Frontal cortex (tissue), 4 donors: ENCODE measurements at places on chromosomes 12 and 14.
A peak's percentile ranks its signal among the peaks of the same experiment; 100 is the strongest.

- no peak for DNase-seq
Observed at GRCh38 chr12:50066402-50066801, 9.0 kb downstream of the ASIC1 start.

DNA sequence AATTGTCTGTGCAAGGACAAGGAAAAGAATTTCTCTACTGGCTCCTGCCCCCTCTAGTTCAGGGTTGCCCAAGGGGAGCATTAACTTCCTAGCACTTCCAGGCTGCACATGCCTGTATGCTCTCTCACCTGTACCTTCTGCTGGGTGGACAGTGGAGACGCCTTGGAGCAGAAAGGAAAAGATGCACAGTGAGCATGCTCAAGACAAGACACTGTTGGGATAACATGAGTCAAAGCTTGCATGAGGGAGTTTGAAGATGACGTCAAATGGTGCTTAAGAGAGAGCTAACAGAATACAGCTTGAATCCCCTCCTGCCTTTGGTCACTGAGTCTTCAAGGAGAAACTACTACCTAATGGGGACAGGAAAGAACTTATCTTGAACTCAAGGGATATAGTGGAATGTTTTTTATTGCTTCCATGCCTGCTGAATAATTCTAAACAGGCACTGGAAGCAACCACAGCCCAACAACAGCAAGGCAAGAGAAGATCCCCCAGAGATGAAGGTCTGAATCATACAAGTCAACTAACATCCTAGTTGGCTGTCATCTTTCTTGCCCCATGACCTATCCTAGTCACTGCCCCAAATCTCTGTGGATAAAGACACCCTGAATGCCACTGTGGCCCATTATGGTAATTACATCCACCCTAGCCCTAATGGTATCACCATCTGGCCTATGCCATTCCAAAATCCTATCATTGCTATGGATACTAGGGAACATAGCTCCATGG is 23.5 kb downstream of the RPS6KA5 start:
- no peak for DNase-seq

DNA sequence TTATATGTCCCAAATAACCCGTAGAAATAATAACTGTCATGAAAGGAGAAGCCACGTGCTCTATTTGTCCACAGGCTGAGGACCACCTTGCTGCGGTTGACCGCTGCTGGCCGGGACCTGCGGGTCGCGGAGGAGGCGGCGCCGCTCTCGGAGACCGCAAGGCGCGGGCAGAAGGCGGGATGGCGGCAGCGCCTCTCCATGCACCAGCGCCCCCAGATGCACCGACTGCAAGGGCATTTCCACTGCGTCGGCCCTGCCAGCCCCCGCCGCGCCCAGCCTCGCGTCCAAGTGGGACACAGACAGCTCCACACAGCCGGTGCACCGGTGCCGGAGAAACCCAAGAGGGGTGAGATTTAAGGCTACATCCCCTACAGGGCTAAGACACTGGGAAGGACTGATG is 21.0 kb downstream of the RPGRIP1 start:
- DNase-seq, result peak; percentile 51

- no peak for DNase-seq
Observed at GRCh38 chr12:68344126-68344525, 12.0 kb upstream of the MDM1 start.

DNA sequence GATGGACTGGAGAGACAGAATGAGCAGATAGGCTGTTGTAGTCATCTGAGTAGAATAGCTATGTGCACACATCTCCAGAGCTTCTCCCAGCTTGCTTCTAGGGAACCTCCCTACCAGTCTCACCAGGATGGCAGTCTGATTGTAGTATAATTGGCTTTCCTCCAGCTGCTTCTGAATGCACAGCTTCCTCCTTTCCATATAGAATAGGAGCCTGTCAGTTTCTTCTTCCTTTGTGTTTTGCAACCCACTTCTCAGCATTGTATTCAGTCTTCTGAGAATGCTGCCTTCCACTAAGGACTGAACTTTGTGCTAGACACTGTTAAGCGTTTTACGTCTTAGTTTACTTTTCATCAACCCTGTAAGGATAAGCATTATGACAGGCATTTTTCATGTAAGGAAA is 2.2 kb upstream of the CSAD start:
- no peak for DNase-seq

DNA sequence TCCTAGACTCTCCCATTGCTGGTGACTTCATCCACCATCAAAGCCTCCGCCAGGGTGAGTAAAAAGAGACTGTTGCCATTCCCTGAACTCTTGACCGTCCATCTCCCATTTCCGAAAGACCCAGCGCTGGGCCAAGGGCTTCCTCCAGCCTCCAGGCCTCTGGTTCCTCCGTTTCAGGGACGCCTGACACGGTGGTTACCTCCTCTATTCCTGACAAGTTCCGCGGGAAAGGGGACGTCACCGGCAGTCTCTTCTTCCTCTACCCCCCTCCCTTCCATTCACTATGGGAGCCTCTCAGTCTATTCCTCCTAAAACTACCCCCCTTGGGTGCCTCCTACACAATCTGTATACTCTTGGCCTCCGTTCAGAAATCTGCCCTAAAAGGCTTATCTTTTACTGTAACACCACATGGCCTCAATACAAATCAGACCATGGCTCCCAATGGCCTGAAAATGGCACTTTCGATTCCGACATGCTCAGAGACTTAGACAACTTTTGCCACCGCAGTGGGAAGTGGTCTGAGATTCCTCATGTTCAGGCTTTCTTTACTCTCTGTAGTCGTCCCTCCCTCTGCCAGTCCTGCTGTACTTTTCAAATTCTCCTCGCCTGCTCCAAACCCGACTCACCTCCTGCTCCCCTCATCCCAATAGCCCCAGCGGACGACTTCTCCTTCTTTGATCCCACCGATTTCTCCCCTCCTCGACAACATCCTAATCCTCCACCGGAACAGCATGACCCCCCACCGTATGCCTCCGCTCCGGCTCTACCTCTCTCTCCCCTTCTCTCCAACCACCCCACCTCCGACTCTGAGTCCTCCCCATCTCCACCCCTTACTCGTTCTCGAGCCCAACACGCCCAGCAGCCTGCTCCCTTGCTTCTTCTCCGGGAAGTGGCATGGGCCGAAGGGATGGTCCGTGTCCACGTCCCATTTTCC is 70.4 kb downstream of the MOK start:
- no peak for DNase-seq

- DNase-seq, result no peak
Observed at GRCh38 chr14:69357544-69358200, 40.4 kb downstream of the ERH start.

- no peak for DNase-seq
Observed at GRCh38 chr12:96314723-96315122, 85.5 kb downstream of the CDK17 start.

DNA sequence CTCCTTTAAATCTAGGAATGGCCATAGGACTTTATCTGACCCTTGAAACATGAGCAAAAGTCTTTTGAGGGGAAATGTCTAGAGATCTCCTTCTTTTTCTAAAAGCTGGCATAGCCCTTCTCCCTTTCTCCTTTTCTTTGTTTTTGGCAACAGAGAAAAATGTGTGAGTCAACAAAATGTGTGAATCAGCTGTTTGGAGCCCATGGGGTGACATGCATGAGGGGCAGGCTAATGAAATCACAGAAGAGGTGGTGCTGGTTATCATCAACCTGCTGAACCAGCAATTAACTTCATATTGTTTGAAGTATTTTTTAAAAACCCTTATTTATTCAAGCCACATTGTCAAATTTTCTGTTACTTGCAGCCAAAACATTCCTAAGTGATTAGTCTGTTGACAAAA is 132.3 kb downstream of the CCDC59 start:
- DNase-seq, result no peak

DNA sequence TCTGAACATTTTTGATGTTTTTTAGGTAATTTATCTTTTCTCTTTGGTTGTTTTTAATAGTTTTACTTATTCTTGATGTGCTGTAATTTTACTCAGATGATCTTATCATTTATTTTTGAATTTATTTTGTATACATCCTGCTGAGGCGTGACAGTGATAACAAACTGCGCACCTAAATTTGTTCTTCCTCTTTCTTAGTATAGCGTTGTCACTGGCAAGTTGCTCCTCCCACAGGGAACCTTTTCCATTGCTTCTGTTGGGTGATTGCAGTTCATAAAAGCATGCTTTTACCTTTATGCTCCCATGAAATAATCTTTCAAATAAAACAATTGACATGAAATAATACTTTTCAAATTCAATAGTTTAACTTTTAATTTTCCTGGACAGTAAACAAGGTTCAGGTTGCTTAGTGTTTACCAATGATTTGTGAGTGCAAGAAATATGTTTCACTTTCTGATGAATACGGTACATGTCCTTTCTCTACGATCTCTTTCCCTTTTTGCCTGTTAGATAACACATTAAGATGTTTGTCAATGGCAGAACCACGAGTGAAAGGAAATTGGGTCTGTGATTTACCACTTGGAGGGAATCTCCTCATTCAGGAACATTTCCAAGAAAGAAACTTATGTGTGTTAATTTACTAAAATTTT is 223.3 kb downstream of the CCDC91 start:
- DNase-seq, result no peak

DNA sequence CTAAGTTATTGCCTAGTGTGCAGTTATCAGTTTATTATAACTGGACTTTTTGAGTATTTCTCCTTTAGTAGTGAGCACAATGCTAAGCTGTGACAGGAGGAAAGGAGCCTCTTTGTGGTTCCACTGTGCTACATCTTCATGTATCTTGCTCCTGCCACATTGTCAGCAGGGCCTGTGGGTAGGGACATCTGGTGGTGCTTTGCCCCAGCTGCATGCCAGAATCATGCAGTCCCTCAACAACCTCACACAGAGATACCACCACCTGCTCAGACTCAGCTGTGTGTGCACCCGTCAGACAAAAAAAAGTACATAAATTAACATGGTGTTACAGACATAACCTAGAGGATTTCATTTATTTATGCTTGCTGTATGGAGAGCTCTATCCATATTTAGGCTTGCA is 51.1 kb downstream of the MIS18BP1 start:
- DNase-seq, result no peak

GRCh38 chr12:54301428-54302048 is 723 bp upstream of the NFE2 start:
- no peak for DNase-seq

- no peak for DNase-seq
Observed at GRCh38 chr14:38442208-38442607, 186.3 kb upstream of the CLEC14A start.

- no peak for DNase-seq
Observed at GRCh38 chr14:101723061-101723595, 38.4 kb upstream of the PPP2R5C start.

DNA sequence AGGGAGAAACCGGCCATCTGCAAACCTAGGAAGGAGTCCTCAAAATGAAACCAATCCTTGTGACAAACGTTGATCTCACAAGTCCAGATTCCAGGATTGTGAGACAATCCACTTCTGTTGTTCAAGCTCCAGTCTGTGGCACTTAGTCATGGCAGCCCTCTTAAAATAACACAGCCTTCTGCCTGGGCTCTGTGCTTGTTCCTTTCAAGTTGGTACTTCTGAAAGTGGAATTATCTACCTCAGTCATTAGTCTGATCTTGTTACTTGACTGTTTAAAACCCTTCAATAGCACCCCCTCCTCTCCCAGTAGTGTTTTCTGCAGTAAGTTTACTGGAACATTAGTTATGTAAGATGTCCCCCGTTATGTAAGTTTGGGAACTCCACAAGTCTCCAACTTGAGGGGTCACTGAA is 111.0 kb upstream of the HIF1A start:
- no peak for DNase-seq

DNA sequence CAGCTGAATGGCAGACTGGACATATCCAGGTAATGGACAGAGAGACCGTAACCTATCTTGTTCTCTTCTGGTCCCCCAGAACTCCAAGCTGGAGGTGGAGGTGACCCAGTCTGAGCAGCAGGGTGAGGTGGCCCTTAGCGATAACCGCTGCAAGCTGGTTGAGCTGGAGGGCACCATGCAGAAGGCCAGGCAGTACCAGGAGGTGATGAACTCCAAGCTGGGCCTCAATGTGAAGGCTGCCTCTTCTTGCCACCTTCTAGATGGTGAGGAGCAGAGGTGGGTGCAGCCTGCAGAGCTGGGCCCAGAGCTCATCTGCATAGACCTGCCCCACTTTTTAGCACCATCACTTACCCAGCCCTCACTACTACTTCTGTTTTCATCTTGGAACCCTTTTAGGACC is 7.2 kb upstream of the KRT86 start:
- DNase-seq, result no peak

DNA sequence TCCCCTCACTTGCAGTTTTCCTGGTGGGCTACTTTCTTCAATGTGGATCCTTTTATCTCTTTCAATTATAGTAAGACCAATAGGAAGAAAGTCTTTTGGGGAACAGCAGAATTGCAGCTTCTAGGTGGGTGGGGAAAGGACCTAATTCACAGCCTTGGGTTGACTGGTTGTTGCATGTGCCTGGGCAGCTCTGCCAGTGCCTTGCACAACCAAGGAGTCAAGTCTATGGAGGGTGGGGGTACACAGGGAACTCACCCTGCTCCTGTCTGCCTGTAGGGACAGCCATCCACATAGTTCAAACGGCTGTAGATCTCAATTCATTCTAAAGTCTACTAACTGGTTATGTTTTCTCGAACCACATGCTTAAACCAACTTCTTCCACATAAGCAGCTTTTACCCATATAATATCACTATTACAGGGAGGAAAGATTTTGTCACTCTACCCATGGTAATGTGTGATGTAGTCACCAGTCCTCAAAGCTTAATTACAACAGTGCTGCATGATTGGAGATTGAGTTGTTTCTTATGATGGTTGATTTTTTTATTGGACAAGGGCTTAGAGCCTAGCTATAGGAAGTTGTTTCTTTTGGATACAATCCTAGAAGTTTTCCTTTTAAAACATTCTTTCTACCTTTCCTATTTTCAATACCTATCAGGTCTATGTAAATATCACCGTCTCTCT is 117.7 kb upstream of the FRMD6 start:
- DNase-seq, result no peak

GRCh38 chr12:50024227-50024626 is 1.1 kb downstream of the RACGAP1 start:
- DNase-seq, result no peak

DNA sequence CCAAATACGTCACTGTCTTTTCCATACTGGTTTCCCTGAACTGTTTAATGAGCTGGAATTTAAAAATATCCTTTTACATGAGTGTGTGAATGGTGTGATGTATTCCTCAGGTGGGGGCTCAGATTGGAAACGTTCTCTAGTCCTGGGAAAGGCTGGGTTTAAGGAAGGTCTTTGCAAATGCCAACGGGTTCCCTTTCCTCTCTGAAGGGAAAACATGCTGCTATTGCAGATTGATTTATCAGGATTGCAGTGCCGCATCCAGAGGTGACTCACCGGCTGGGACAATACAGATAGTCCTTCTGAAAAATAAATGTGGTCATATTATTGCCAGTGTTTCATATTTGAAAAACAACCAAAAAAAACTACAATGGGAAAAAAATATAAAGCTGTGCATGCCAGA is 193.1 kb upstream of the FLRT2 start:
- no peak for DNase-seq

DNA sequence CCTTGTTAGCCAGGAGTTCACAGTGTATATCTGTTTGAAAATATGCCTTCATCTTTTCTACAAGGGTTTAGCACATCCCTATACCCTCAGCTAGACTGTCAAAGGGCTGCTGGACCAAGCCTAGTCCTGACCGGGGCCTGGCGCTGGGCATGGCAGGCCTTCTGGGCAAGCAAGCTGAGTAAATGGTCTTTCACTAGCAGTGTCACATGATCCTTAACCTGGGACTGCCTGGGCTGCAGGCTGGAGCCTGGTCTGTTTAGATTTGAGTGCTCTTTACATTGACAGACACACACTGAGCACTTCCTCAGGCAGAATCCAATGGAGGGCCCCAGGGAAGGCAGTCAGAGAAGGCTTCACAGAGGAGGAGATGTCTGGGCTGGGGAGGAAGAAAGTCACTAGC is 6.9 kb upstream of the AVIL start:
- no peak for DNase-seq
